ENCODE measurements at places on chromosomes 12 and 14. TPM values are rescaled to one million over a fixed set of nuclear protein-coding genes. Genes with fewer than 3 reads are reported as not detected.

DNA sequence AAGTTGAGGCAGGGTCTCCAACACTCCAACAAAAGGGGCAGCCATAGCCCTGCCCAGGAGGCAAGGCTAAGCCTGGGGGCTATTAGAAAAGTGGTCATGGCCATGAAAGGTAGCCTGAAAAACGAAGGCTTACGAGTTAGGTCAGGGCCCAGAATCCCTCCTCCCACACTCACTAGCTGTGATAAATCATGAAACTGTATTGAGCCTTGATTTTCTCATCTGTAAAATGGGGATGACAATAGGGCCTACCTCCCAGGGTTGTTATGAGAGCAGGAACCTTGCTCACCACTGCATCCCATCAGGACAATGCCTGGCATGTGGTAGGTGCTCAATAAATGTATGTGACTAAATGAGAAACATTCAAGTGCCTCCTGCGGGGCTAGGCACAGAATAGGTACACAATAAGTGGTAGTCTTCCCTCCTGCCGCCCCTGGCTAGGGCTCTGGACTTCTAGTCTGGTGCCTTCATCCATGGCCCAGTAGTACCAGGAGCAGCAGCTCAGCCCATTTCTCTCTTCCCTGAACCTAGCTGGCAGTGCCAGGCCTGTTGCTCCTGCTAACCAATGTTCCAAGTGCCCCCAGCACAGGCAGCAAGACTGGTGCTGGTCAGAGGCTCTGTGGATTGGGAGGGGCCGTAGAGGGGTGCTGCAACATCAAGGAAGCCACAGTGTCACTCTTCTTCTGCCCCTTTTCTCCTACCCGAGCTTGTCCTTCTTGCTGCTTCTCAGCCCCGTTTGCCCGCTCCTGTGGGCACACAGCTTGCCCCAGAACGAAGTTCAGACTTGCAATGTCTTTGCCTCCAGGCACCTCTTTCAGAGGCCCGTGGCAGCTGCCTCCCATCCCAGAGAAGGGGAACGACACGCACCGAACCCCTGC is 7.8 kb downstream of the PGF start:
- H3K27me3 ChIP-seq, result no peaks in the 10 kb centered on the region
- no peak overlapping the region for H3K27ac ChIP-seq
- no peak for DNase-seq

GRCh38 chr14:31164115-31164514 is 43.5 kb downstream of the HECTD1 start:
- peaks cover 1% of the 10 kb centered on the region for H3K36me3 ChIP-seq
- no peaks in the 10 kb centered on the region for H3K27me3 ChIP-seq
- no peaks in the 10 kb centered on the region for H3K4me1 ChIP-seq
- H3K27ac ChIP-seq, result no peak overlapping the region
- no peak for DNase-seq

- no peak overlapping the region for H3K27ac ChIP-seq
- peak; percentile 12 for DNase-seq
- H3K27me3 ChIP-seq, result peaks cover 34% of the 10 kb centered on the region
- no peaks in the 10 kb centered on the region for H3K4me1 ChIP-seq
- H3K36me3 ChIP-seq, result no peaks in the 10 kb centered on the region
Measured at GRCh38 chr14:100709289-100710284, 17.1 kb upstream of the DLK1 start.

DNA sequence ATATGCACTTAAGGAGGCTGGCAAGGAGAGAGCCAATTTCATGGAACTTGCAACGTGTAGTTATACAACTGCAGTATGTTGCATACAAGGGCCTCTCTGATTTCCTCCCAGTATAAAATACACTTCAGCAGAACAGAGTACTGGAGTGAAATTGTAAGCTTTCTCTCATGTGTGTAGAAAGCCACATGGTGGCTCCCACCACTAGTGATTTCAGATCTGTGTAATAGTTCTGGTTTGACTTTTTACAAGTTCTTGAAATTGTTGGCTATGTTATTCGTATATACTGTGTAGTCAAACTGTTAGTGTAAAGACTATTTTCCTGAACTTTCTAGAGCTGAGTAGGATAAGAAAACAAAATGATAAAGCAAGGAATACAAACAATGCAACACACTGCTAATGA is 16.4 kb upstream of the LMO3 start:
- no peak overlapping the region for H3K4me3 ChIP-seq
- no peak overlapping the region for H3K27ac ChIP-seq
- no peaks in the 10 kb centered on the region for H3K27me3 ChIP-seq
- no peaks in the 10 kb centered on the region for H3K36me3 ChIP-seq
- no peaks in the 10 kb centered on the region for H3K4me1 ChIP-seq

DNA sequence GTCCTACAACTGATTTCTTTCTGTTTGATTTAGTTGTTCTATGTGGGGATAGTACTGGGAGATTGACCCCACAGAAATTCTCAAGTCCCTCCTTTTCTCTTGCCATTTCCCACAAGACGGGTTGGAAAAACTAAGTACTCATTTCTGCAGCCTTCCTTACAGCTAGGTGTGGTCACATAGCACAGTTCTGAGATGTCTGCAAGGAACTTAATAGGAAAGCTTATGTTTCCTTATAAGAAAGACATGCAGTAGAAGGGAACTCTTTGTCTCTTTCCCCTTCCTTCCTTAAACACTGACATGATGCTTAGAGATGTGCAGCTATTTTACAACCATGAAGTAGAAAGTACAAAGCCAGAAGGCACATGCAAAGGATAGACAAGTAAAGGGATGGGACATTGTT is 113.7 kb downstream of the PTPRR start:
- H3K4me1 ChIP-seq, result no peaks in the 10 kb centered on the region
- no peaks in the 10 kb centered on the region for H3K27me3 ChIP-seq
- H3K27ac ChIP-seq, result no peak overlapping the region
- no peak overlapping the region for H3K4me3 ChIP-seq
- no peak for DNase-seq

TBC1D30 gene
- 0.14 TPM for total RNA-seq
